CD4-positive, alpha-beta T cell treated with Interferon alpha-2 for 1 hour (primary cell): ENCODE measurements at places on chromosomes 7 and 10.

- no peak for DNase-seq
Observed at GRCh38 chr7:81857385-81857784, 87.5 kb upstream of the HGF start.

GRCh38 chr10:72682638-72683037, 9.3 kb upstream of the MCU start:
- DNase-seq, result no peak

DNA sequence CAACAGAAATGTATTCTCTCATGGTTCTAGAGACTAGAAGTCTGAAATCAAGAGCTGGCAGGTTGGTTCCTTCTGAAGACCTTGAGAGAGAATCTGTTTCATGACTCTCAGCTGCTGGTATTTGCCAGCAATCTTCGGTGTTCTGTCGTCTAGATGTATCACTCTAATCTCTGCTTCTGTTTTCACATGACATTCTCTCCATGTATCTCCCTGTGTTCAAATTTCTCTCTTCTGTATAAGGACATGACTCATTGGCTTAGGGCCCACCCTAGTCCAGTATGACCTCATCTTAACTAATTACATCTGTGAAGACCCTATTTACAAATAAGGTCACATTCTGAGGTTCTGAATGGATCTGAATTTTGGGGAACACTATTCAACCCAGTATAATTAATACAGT, 82.3 kb downstream of the ANKRD7 start:
- DNase-seq, result no peak

DNA sequence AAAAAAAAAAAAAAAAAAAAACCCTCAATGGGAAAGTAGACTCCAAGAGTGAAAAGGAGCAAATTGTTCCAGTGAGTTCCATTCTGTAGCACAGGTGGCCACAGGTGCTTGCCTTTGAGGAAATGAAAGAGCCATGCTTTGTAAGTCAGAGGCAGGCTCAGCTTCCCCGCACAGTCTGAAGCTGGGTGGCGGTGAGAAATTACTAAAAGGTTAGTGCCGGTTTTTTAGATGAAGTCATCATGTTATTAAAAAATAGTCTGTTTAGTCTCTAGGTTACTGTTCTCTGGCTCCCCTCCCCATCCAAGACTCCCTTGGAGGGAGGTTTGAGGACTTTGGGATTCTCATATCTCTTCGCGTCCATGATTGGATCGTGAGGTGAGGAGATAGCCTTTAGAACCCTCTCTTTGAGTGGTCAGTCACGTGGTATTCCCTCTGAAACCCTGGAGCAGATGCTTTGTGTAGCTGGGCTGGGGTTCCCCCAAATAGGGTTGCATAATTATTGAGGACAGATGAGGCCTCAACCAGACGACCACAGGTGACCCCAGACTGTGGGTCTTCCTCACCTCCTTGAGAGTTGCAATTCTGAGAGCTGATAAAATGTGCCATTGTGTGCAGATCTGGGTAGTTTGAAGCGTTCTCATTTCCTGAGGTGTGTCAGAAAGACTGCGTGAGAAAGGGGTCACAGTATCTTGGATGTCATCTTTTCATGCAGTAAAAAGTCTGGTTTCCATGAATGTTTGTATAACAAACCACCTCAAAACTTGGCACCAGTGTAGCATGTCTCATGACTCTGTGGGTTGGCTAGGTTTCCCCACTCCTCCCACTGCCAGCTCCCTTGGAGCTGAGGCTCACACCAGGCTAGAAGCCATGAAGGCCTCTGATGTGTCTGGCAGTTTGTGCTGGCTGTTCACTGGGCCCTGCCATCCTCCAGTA, 27.1 kb downstream of the OGDH start:
- DNase-seq, result peak; percentile 80

DNA sequence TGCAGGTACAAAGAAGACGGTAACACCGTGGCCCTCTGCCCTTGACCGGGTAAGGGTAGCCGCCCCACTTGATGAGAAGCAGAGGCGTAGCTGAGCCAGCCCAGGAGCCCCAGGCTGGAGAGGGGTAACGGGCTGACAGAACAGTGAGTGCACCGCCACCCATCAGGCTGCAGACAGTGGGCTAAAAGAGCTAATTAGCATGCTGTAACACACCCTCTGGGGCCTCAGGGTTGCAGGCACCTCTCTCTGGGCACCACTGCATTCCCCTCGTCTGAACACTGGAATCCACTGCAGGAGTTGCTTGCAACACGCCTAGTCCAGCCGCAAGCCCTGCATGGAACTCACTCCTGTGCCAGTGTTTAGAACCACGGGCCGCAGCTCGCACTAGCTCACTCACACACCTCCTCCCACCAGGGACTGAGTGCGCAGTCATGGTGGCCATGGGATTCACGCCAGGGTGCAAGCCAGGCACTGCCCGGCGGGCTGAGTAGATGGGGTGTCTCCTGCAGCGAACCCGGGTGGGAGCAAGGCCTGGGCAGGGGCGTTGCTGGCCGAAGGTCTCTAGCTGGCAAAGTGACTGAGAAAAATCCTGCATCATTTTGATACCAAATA, 36.1 kb downstream of the AGMO start:
- no peak for DNase-seq

DNA sequence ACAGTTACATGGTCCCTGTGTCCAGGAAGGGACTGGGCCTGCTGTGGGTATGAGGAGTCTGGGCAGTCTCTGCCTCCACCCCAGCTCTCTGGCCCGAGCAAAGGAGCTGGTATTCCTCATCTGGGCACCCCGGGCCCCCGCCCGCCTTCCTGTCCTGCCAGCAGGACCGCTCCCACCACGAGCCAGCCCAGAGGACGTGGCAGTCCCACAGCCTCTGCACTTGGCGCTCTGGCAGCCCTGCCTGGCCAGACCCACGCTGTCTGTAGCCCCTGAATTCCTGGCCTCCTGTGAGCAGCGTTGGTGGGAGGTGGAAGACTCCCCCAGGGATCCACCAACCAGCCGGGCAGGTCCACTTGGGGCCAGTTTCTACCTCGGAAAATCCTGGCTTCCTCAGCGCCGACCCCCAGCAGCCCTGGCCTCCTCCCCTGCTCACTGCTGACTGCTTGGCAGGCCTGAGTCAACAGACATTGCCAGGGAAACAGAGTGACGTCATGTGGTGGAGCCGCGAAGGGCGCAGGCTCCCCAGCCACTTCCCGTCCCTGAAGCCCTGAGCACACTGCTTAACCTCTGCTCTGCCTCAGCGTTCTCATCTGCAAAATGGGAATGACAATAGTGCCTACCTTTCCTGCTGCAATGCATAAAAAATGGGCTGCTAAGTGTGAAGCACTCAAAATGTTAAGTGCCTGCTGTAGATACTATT, 21.6 kb upstream of the LIMK1 start:
- peak; percentile 80 for DNase-seq

DNA sequence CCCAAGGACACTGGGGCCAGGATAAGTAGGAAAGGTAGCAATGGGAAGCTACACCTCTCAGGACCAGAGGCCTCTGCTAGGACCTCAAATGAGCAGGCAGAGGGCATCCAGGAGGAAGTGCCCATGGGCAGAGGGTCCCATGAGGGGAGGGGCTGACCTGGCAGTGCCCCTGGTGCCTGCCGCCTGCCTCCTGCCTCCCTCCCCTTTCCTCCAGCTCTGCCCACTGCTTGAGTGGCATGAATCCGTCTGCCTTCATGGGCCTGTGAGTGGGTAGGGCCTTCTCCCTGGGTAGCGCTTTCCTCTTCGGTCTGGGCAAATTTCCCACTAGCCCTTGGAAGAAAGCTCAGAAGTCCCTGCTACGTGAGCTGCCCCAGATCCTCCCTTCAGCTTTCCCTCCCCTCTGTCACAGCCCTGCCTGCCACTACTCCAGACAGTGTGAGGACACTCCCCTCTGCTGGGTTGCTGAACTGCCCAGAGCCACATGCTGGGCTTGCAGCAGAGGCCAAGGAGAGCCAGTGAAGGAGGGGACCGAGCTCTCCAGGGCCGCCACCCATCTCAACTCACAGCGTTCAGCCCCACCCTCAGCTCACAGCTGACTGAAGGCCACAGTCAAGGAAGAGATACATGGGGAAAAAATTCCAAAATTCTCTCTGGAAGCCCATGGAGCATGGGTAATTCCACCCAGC, 141.4 kb downstream of the ARHGAP22 start:
- DNase-seq, result no peak

- no peak for DNase-seq
Observed at GRCh38 chr10:122085423-122085911, 96.5 kb downstream of the TACC2 start.

- DNase-seq, result no peak
Observed at GRCh38 chr10:17134282-17134681, 4.7 kb upstream of the CUBN start.

GRCh38 chr7:157875230-157876179, 538.7 kb downstream of the DNAJB6 start:
- peak; percentile 56 for DNase-seq

- DNase-seq, result no peak
Observed at GRCh38 chr10:26909753-26910152, 49.0 kb upstream of the ABI1 start.

GRCh38 chr10:20874261-20874660, 22.9 kb downstream of the NEBL start:
- no peak for DNase-seq

- DNase-seq, result no peak
Observed at GRCh38 chr7:136194878-136195277, 217.7 kb upstream of the MTPN start.

DNA sequence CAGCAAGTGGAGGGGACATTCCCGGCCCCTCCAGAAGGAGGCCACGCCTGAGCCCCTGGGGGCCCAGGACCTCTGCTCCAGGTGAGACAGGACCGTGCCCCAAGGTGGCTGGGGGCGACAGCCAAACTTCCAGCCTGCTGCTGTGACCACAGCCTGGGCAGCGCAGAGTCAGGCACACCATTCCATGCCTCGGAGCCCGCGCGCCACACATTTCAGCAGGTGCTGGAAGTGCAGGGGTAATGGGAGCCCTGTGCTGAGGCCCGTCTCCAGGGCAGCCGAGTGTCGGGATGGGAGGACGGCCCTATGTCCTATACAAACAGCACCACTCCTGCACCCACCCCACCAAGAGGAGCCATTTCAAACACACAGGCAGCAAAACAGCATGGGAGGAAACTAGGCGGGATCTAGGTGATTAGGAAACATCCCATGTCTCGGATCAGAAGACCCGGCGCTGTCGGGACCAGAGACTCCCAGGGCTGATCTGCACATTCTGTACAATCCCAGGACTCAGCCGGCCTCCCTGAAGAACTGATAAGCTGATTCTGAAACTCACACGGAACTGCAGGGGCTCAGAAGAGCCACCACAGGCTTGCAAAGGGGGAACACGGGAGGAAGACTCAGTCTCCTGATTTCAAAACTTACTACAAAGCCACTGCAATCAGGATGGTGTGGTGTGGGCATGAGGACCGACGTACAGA, 272.3 kb downstream of the ELFN1 start:
- no peak for DNase-seq

- DNase-seq, result no peak
Observed at GRCh38 chr10:132410779-132411532, 14.0 kb downstream of the PWWP2B start.

- DNase-seq, result peak; percentile 55
Observed at GRCh38 chr10:43128958-43129706, 9.1 kb upstream of the CSGALNACT2 start.

GRCh38 chr10:44668336-44668735, 242.8 kb upstream of the TMEM72 start:
- DNase-seq, result no peak

- no peak for DNase-seq
Observed at GRCh38 chr10:117627561-117627960, 85.0 kb downstream of the EMX2 start.

GRCh38 chr10:123890226-123890625, 1.4 kb downstream of the CPXM2 start:
- DNase-seq, result no peak

GRCh38 chr7:54664235-54665228, 94.5 kb downstream of the SEC61G start:
- DNase-seq, result no peak

- DNase-seq, result no peak
Observed at GRCh38 chr7:129713544-129713943, 102.0 kb downstream of the NRF1 start.

GRCh38 chr10:114102256-114102655, 58.6 kb downstream of the ADRB1 start:
- DNase-seq, result no peak

DNA sequence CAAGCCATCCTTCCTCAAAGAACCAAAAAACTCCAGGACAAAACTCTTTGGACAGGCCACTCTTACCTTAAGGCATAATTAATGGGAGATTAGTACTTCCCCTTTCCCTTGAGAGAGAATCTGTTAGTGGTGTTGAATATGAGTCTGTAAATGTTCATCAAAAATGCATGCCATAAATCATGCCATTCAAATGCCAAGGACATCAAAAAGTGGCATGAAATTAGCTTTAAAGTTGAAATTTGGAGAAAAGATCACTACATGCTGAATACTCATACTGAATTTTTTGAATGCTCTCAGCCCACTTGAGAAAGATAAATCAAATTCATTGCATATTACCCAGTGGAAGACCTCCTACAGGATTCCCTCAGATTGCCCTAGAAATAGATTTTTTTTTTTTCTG, 6.7 kb downstream of the NRCAM start:
- no peak for DNase-seq

DNA sequence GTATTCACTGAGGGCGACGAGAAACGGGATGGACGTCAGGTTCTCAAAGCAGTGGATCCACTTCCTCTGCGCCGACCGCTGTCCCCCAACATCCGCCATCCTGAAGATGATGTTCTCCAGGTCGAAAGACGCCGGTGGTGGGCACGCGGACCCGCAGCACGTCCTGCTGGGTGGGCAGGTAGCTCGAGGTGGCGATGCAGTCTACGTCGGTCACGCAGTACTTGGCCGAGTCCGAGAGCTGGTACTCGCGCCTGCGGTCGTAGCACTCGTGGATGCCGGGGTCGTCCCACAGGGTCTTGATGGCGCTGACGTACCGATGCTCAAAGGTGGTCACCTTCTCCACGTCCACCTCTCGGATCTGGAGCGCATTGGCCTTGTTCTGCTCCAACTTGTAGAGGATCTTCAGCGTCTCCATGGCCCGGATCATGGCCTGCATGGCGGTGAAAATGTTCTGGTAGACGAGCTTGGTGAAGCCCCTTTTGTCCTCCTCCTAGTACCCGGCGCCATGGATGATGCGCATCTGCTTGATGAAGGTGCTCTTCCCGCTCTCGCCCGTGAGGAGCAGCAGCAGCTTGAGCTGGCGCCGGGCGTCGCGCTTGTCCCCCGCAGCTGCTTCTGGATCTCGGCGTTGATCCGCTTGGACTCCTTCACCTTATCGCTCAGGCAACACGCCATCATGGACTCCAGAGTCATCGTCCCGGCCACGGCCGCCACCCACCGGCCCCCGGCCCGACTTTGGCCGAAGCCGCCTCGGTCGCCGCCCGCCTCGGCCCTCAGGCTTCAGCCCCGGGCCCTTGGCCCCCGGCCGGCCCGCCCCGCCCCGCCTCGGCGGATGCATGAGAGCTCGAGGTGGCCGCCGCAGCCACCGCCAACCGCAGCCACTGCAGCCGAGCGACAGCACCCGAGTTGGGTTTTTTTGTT, 122.9 kb upstream of the KCTD7 start:
- DNase-seq, result peak; percentile 49

DNA sequence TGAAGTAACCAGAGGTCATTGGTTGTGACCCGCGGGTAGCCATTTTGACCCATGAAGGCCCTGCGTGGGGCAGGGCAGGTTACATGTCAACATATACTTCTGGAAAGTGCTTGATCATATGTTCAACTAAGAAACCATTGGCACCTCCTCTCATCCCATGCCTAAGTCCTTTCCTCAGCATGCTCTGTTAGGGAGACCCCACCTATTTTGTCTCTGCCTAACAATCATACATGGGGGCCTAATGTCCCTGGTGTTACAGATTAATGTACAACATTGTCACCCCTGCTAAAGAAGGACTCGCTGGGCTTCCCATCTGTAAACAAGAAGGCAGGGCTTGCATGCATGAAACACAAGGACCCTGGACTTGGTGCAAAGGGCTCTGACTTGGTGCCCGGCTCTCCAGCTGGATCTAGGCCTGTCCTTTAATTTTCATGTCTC, 133.7 kb upstream of the TNS3 start:
- DNase-seq, result no peak
